ENCODE measurements at places on chromosomes 11 and 22.

GRCh38 chr11:114102993-114103896 is 43.7 kb downstream of the ZBTB16 start:
- no peak for DNase-seq

DNA sequence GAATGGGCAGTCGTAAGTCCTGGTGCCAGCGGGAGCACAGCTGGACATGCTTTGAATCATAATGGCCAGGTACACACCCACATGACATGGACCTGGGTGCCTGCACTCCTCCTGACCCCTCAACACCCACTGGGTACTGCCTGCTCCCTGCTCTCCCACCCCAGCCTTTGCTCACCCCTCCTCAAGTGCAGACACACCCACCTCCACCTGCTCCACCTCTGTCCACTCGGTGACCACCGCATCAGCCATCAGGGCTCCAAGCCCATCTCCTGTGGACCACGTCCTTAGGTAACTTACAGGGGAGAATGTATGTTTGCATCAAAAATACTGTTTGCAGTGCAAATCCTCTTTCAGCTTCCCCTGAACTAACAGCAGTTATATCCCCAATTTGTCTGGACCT is 214.6 kb downstream of the BRD1 start:
- no peak for DNase-seq

DNA sequence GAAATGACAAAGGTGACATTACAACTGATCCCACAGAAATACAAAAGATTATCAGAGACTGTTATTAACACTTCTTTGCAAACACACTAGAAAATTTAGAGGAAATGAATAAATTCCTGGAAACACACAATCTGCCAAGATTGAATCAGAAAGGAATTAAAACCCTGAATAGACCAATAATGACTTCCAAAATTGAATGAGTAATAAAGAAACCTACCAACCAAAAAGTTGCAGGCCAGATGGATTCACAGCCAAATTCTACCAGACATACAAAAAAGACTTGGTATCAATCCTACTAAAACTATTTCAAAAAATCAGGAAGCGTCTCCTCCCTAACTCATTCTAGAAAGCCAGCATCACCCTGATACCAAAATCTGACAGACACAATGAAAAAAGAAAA is 17.2 kb downstream of the RAB38 start:
- DNase-seq = no peak

GRCh38 chr11:14522245-14522644 is 2.1 kb upstream of the PSMA1 start:
- DNase-seq = no peak

GRCh38 chr22:19036523-19037273 is 85.5 kb downstream of the DGCR2 start:
- no peak for DNase-seq

GRCh38 chr22:45584121-45584570 is 81.5 kb downstream of the FBLN1 start:
- DNase-seq = no peak

- no peak for DNase-seq
Measured at GRCh38 chr11:69298267-69299022, 4.5 kb downstream of the MYEOV start.

- no peak for DNase-seq
Measured at GRCh38 chr22:48858856-48859255, 968.8 kb downstream of the BRD1 start.

- DNase-seq = no peak
Measured at GRCh38 chr11:1085440-1086170, 10.9 kb downstream of the MUC2 start.

GRCh38 chr22:38025514-38025913 is 31.7 kb upstream of the PICK1 start:
- no peak for DNase-seq

DNA sequence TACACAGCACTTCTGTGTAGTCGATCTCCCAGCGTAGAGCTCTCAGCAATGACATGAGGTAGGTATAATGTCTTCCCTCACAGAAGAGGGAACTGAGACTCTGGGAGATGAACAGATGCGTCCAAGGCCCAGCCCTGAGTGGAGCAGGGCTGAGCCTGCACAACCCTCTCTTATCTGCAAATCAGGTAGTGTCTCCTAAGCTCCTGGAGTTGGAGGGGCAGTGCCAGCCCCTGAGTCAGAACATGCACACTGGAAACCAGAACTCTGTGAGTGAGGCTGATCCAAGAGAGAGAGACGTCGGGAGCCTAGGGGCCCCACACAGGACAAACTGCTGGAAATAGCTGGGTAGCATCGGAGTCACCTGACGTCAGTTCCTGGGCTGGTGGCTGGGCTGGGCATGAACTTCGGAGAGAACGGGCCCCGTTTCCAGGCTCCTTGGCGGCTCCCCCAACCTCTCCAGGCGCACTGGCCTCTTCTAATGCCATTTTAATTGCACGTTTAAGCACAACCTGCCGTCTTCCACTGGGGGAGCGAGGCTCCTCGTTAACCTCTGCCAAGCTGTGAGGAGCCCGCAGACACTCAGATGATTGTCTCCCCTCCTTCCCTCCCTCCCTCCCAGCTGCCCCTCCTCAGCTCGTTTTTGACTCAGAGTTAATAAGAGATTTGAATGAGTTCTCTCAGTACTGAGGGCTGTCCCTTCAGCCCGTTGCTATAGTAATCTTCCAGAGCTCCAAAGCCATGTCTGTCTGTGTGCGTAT is 191.2 kb upstream of the TBCEL start:
- DNase-seq = no peak

- no peak for DNase-seq
Measured at GRCh38 chr11:46006418-46007070, 84.1 kb downstream of the LARGE2 start.

DNA sequence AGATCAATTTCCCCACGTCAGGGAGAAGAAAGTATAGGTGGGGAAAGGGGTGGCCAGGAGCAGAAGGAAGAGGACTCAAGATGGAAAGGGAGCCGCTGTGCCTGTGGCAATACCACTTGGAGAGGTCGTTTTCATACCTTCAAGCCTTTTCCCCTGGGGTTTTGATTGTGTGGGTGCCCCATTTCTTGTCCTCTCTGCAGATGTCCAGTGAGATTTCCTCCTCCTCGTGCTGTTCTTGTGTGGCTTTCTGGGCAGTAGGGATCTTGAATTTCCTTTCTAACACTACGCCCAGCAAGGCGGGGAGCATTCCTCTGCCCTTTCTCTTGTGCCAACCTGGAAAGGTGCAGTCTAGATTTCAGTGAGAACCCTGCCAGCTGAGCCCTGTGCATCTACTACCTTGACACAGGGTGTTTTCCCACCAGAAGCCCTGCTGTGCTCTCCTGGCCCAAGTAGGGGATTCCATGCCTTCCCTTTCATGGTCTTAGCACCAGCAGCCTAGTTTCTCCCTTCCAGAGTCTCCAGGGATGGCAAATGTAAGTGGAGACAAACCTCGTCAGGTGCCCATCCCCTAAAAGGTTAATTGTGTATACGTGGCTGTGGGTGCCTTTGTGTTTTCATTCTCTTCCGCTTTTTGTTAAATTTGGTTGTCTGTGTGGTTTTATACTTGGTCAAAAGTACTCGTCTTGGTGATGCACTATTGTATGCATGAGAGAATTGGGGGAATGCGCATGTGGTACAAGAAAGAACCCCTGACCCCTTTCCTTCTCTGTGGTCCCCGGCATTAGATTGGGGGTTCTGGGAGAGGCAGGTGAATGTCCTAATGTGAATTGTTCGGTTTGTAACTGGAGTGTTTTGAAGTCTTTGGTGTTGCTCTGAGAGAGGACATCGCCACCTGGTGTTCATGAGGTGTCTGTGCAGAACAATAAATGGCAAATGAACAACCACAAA is 71.4 kb upstream of the MPEG1 start:
- no peak for DNase-seq

DNA sequence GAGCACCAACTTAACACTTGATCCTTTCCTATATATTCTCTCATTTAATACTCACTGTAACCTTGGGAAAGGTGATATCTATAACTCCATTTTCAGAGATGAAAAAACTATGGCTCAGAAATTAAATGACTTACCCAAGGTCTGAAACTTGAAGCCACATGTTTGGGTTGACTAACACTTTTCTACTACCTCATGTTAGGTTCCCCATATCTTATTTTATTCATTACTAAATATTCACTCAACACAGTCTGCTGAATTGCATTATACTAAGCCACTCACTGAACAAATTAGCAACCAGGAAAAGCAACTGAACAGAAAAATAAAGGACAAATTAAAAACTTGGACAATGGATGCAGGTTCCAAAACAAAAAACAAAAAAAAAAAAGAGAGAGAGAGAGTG is 59.9 kb downstream of the FAM168A start:
- no peak for DNase-seq

Measured in stimulated activated CD8-positive, alpha-beta memory T cell treated with anti-CD3 and anti-CD28 coated beads, Interleukin-15, amount 100 ng/mL, for 48 hours (primary cell).